Stimulated activated CD8-positive, alpha-beta memory T cell treated with anti-CD3 and anti-CD28 coated beads, Interleukin-2, amount 100 ng/mL, for 1 hour (primary cell): ENCODE measurements at places on chromosomes 7 and 10.

- no peak for DNase-seq
Measured at GRCh38 chr10:33115738-33116719, 158.0 kb upstream of the ITGB1 start.

DNA sequence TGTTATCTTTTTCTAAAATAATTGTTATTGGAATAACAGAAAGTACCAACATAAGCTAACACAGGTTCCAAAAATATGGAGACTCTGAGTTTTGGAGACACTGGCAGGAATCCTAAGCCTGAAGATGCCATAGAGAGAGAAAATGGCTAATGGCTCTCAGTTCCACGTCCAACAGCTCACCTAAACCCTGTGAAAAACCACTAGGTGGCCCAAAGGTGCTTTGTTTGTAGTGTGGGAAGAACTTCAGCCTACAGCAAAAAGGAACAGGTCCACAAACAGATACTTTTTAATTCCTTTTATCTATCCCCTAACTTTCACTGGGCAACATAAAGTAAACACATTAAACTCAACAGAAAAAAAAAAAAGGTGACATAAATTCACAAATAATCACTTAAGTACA lies 272.3 kb downstream of the SEMA3D start:
- DNase-seq, result no peak

DNA sequence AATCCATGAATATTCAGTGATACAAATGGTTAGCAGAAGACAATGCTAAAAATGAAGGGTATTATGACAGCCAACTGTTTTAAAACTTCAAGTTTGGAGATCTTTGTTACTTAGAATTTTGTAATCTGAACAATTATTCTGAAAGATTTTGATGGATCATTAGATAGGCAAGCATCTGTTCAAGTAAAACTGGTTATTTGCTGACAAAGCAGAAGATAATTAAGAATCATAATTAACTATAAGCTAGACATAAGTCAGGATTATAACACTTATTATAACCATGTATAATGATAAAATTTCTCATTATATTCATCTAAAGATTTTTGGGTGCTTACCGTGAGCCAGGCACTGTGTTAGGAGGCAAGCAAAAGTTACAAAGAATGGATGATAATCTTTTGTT lies 1145.1 kb downstream of the CNTNAP2 start:
- DNase-seq, result no peak

DNA sequence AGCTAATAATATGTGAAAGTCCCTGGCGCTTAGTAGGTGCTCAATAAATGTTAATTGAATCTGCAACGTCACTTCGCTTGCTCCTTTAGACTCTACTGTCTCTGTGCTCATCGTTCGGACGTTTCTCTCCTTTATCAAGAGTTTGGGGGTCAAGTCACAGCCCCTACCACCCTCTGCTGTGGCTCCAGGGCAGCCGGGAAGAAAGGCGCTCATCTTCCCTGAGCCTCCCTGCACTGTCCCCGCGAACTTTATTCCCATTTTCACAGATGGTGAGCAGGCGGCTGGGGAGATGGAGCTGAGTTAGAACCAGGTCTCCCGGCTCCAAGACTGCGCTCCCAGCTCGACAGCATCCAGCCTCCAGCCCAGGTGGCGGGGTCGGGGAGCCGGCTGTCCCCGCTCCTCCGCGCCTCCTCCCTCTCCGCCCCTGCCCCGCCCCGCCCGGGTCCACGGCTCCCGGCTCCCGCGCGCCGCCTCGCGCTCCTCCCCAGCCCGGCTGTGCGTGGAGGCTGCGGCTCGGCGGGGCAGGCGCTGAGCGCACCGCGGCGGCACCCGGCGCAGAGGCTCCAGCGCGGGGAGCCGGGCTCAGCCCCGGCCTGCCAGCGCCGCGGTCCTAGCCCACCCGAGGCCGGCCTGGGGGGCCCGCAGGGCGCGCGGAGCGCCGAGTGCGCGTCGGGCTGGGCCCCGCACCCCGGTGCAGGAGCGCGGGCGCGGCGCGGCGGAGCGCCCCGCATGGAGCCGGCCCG lies at the start of gene CLEC2L:
CLEC2L (plus strand) TSS at position 487 of the 743 bp plus-strand sequence; CDS start at position 730, 243 bp downstream.
- DNase-seq, result no peak

DNA sequence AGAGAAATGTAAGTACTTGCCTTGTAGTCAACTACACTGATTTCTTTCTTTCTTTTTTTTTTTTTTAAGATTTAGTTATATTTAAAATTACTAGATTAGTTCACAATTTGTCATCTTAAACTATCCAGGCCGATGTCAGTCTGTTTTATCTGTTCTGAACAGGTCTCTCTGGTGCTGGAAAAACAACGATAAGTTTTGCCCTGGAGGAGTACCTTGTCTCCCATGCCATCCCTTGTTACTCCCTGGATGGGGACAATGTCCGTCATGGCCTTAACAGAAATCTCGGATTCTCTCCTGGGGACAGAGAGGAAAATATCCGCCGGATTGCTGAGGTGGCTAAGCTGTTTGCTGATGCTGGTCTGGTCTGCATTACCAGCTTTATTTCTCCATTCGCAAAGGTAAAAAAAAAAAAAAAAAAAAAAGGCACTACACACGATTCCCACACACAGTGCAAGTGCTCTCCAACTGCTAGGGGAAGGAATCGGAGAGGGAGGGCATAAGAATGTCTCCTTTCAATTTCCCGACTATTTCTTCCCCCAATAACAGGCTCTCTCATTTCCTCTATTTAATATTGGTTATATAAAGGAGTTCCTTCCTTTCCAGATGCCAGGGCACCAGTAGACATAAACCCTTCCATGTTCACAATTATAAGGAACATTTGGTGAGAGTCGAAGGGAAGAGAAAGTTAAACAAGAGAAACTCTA lies 53.4 kb downstream of the PAPSS2 start:
- DNase-seq, result no peak

DNA sequence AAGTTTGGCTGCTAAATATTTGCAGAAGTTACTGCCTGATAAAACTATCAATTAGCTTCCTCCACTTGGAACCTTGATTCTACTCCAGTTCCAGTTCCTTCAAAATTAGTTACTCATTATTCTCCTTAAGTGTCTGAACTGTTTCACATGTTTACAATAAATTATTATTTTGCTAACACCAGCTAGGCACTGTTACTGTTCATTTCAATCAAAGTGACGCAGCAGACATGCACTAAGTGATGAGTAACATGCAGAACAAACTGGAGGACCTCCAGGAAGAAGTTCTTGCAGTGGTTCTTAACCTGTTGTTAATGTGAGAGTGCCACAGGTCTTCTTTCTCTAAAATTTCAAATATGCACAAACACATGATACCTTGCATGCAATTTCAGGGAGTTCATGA lies 491.8 kb upstream of the SEMA3A start:
- no peak for DNase-seq

DNA sequence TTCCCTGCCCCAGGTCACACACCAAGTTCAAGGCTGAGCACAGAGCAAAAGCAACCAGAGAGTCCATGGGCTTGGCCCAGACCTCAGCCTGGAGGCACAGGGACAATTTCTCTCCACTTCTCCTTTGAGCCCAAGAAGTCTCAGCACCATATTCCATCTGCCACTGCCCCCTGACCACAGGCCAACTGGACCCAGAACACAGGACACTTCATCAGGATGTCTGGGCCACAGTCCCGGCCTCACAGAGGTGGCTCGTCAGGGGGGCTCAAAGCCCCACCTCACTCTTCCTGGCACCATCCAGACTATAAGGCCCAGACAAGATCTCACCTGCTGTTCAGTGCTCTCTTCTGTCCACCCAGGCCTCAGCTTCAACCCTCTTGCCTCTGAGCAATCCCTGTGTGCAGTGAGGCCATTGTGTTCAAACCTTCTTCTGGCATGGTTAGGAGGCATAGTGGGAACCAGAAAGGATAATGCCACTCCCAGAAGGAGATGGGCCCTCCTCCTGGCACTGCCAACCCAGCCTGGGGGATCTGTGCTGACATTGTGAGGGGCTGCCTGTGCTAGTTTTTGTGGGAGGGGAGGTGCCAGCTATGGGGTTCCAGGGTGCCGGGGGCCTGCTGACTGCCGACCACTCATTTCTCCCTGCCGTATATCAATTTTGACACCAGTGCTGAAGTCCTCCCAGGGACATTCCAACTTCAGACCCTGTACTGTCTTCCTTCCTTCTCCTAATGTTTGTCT lies 49.7 kb upstream of the ANTXRL start:
- DNase-seq, result no peak

DNA sequence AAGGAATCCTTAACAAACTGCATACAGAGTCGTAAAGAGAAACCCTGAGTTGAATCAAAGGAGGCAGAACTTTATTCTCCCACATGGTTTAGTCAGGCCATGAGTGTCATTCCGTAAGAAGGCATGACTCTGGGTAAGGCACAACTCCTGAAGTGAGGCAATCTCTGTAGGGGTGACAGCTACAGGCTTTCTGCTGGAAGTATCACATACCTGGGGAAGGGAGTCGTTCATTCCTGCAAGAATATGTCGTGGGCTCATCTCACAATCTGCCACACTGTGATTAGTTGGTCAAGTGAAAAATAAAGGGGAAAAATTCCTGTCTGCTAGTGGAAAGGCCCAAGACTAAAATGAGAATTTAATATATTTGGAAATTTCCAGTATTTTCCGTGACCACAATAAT lies 392.6 kb downstream of the POM121L12 start:
- DNase-seq, result no peak

DNA sequence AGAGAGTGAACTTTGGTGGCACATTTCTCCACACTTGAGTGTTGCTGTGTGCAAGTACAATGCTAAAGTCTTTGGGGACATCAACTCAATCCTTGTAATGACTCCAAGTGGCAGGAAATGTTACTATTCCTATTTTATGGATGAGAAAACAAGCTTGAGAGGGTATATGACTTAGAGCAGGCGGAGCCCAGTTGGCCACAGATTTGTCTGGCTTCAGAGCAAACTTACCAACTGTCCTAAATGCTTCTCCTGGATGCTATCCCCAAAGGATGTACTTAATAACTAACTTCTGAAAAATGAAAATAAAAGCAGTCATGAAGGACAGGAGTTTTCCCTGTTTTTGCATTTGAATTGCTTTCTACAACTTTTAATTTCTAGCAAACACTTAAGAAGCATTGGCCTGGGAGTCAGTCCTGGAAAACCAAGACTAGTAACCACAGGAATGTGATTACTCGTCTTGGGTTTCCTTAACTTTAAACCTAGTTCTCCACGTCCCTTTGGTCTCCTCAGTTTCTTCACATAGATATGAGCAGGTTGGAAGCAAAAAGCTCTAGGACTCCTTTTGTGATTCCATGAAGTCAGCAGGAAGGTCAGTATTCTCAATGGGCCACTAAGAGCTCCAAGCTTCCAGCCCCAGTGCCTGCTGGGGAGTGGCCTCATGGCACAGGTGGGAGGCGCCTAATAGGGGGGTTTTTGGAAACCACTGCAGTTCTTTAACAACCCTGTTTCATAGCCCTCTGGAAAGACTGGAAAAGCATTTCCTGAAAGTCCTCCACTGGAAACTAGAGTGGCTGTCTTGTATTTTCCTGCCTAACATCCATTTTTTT lies 140.8 kb downstream of the GLCCI1 start:
- no peak for DNase-seq

GRCh38 chr10:131701131-131701947 lies 199.5 kb upstream of the PPP2R2D start:
- DNase-seq, result no peak

DNA sequence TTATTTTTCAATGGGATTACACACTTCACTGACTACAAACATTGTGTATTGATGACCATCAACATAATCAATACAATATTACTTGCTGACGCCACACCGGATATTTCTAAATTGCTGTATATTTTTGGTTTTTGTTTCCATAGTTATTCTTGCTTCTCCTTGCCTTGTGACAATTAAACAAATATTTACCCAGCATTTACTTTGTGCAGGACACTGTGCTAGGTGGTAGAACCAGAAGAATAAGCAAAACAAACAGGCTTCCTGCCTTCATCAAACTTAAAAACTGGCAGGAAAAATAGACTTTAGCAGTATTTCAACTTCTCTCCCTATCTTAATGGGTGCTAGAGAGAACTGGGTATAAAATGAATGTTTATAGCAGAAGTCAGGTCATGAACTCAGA lies 50.6 kb downstream of the ZNF277 start:
- no peak for DNase-seq

DNA sequence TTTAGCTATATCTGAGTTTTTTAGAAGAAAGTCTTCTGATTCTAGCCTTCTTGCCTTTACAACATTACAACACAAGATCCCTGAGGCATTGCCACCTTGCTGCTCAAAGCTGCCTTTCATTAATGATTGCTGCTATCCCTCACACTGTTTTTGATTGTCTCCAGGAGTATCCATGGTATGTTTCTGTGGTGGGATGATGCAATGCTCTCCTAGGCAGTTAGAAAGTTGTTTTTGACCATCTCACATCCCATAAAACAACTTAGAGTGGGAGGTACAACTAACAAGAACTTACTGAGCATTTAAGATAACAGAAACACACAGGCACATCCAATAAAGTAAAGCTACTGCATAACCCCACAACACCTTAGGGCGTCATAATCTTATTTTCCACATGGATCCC lies 1156.0 kb upstream of the LRRTM3 start:
- DNase-seq, result no peak

GRCh38 chr7:151863386-151864079 lies 13.4 kb downstream of the PRKAG2 start:
- no peak for DNase-seq

DNA sequence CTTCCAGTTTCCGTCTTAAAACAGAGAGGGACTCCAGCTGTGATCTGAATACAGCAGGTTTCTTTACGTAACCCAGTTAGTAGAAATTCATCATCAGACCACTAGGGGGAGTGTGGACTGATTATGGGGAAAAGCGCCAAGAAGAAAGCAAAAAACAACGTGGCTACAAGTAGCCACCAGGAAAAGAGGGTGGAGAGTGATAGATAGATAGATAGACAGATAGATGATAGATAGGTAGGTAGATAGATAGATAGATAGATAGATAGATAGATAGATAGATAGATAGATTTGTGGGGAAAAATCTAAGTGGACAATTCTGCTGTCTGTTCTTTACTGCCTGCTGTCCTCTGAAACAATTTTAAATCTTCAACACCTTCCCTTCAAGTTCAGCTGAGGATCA lies 12.7 kb upstream of the AKR1B10 start:
- no peak for DNase-seq

DNA sequence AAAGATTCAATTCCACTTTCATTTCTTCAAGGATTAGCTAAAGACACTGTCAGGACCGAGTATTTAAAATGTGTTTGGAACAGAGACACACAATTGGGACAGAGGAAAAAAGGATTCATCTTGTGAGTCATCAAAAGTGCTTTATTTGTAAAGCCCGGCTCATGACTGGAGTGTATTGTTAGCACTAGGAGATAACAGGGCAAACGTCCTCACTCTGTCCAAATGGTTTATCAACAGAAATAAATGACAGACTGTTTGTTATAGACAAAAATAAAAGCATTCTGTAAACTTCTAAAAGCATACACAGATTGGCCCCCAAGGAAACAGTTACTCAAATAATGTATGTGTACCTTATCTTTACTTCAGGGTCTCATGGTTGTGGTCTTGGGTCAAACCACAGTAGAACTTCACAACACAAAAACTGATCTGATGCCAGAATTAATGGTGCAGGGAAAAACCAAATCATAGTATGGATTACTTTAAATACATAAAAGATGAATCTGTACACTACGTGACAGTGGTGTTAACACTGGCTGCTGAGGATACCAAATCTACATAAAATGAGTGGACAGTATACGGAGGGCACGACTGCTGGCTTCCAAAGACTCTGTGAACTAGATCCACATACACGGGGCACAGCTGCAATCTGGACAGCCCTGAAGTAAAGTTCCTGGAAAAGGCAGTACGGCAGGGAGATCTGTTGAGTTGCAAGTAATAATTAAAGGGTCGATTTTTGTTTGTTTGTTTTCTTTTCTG lies 179.4 kb downstream of the PIP4K2A start:
- DNase-seq, result no peak
